Naive thymus-derived CD4-positive, alpha-beta T cell (primary cell): ENCODE measurements at places on chromosomes 11 and 22. TPM values are rescaled to one million over a fixed set of nuclear protein-coding genes. Genes with fewer than 3 reads are reported as not detected.

The CALCB gene
- 0.32 TPM for polyA plus RNA-seq

DNA sequence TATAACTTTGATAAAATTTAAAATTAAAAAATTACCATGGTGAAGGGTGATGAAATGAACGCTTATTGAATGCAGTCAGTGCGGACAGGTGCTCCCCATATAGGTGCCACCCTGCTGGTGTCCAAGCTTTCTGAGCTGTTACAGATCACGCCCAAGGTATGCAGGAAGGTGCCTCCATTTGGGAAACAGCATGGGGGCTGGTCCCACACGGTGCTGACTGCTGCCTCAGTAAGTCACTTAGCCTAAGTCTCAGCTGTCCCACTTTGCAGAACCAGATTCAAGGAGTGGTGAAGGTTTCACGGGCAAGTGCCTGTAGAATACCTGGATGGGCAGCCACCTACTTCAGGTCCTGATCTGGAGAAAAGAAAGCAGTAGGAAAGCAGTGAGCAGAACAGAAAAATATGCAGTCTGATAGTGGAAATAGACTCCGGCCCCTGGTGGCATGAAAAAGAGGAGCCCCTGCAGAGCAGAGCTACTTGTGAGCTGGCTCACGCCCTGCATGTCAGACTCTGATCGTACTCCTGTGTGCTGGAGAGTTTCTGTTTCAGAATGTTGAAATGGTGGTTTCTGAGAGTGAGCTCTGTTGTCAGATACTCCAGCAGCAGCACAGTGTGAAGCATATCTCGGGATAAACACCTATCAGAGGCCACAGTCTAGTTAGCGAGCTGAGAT is 33.2 kb downstream of the ADORA2A start:
- no peaks in the 10 kb centered on the region for H3K36me3 ChIP-seq
- H3K27ac ChIP-seq = no peak overlapping the region
- no peak for DNase-seq
- H3K4me3 ChIP-seq = no peak overlapping the region

DNA sequence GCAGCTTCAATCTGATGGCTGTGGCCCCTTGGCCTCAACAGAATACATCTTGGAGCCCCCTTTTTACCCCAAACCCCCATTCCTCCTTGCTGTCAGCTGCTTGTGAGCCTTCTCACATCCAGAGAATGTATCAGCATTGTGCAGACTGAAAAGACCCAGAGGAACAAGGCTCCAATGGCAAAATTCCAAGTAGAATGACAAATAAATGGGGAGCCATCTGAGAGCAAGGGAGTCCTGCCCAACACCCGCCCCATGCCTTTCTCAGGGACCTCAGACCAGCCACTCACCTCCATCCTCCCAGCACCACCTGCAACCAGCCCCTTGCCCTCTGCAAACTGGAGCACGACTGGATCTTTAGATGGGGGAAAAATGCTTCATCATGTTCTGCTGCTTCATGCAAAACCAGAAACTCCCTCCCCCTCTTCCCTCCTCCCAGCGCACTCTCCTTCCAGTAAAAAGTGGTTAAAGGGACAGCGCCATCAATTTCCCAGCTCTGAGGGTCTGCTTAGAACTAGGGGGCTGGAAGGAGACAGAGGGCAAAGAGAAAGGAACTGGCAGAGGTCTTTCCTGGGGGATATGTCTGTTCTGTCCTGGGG is 2.2 kb upstream of the NEFH start:
- no peak overlapping the region for H3K4me3 ChIP-seq
- no peak for DNase-seq
- no peaks in the 10 kb centered on the region for H3K36me3 ChIP-seq
- no peaks in the 10 kb centered on the region for H3K4me1 ChIP-seq
- H3K27me3 ChIP-seq = peaks cover 6% of the 10 kb centered on the region

- peaks cover 16% of the 10 kb centered on the region for H3K4me1 ChIP-seq
- no peak overlapping the region for H3K27ac ChIP-seq
- no peaks in the 10 kb centered on the region for H3K27me3 ChIP-seq
- DNase-seq = no peak
These were observed 10.9 kb downstream of the CYTH4 start for GRCh38 chr22:37293172-37293571.

The CSF2RB gene
- polyA plus RNA-seq = not detected

DNA sequence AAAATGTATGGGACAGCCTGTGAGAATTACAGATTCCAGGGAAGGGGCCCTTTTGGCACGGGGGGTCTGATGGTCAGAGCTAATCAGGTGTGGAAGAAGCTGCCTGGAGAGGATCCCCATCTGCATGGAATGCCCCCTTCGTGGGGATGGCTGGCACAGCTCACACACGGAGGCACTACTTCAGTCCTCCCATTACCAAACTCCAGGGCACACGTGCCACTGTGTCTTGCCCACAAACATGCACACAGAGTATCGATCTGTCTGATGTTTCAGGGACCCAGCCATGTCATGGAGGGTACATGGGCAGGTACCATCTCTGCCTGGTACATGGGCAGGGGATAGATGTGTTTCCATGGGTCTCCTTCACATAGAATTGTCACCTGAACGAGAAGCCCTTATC is 14.7 kb downstream of the KCNQ1OT1 start:
- no peaks in the 10 kb centered on the region for H3K36me3 ChIP-seq
- H3K27ac ChIP-seq = no peak overlapping the region
- H3K4me3 ChIP-seq = no peak overlapping the region
- H3K27me3 ChIP-seq = no peaks in the 10 kb centered on the region
- DNase-seq = no peak
